SK-N-DZ (cell line): ENCODE measurements at places on chromosomes 2 and 18.

DNA sequence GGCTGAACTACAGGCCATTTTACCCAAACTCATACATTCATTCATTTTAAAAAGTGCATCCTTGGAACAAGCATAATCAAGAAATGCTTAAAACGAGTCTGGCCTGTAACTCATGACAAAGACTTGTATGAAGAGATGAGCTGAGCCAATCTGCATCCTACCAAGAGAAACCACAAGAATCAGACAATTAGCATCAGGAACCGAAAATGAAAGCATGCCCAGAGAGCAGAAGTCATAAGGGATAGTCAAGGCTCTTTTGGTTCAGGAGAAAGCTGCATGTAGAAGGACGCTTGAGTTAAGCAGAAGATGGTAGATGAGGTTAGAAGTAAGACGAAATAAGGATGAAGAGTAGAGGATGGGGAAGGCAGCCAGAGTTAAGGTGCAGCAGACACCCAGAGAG, 137.0 kb upstream of the CTNNA2 start:
- no peak for DNase-seq

GRCh38 chr18:58983260-58984155, 118.8 kb downstream of the ZNF532 start:
- DNase-seq = no peak

DNA sequence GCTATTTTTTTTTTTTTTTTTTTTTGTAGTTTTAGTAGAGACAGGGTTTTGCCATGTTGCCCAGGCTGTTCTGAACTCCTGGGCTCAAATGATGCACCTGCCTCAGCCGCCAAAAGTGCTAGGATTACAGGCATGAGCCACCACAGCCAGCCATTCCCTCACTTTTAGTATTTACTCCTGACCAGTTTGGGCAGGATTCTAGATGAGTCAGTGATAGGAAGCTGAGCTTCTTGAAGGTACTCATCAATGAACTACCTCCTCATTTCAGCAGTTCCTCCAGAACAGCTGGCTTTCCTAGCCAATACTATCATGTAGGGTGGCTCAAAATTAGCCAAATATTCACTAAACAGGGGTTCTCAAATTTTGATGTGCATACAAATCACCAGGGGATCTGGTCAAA, 57.2 kb downstream of the CYBRD1 start:
- no peak for DNase-seq

GRCh38 chr2:167758292-167758691, 489.1 kb downstream of the STK39 start:
- DNase-seq = no peak

- peak; percentile 26 for DNase-seq
Observed at GRCh38 chr2:204072443-204073324, 136.1 kb downstream of the ICOS start.

GRCh38 chr2:113015655-113016054, 10.4 kb downstream of the IL36A start:
- DNase-seq = no peak
